Head of caudate nucleus (tissue), 42 donors: ENCODE measurements at places on chromosomes 4 and X.

- no peak for DNase-seq
Observed at GRCh38 chr4:54543088-54543795, 114.5 kb upstream of the KIT start.

DNA sequence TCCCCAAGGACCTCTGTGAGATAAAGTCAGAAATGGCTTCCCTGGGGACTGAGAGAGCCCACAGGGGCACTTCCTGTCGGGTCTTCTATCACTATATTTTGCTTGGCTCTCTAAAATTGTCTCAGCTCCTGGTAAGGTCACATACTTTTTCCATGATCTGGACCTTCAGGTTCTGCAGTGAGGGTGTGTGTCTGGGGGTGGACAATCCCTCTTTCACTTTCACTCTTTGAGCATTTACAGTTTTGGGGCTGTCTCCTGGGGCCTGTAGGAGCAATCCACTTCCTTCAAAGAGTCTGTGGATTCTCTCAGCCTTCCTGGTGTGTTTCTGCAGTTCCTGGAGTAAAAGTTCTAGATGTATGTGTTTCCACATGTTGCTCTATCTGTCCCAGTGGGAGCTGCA lies 335.7 kb downstream of the FSTL5 start:
- no peak for DNase-seq

GRCh38 chr4:140309124-140309870 lies 64.1 kb upstream of the SCOC start:
- DNase-seq: no peak

DNA sequence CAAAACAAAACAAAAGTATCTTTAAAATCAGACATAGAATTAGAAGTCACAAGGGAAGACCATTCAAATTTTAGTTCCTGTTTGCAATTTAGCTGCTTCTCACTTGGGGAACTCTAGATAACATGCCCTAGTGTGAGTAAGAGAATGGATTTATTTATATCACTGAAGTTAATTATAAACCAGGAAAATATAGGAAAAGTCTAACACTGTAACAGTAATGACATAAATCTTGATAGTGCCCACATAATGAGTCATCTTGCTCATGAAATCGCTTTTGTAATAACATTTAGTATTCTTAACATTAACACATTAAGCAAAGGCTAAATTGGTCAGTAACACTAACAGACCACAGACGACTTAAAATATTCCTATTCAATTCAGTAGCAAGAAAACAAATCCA lies 710.7 kb downstream of the STPG2 start:
- no peak for DNase-seq

DNA sequence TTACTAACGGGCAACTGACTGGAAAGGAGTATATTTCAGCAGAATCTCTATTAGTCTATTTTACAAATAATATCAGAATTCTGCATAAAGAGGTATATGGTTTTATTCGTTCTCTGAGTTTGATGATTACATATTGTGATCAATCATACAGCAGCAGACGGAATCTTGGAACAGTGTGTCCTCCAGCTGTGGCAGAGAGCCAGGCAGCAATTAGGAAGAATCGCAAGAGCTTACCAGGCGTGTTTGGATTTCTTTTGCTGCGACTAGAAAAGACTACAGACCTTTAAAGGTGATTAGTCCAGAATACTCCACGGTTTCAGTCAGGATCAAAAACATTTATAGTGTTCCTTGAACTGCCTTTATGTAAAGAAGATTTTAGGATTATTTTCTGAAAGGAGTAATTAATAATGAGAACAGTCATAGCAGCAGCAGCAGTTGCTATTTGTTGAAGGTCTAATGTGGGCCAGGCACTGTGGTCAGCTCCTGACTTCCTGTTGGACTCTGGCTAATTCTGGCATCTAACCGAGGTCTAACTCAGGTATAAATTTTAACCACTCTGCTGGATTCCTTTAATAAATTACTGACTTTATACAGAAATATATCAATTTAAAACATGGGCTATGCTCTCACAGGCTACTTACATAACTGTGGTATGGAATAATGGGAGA lies 225.3 kb upstream of the CXorf66 start:
- DNase-seq: no peak

DNA sequence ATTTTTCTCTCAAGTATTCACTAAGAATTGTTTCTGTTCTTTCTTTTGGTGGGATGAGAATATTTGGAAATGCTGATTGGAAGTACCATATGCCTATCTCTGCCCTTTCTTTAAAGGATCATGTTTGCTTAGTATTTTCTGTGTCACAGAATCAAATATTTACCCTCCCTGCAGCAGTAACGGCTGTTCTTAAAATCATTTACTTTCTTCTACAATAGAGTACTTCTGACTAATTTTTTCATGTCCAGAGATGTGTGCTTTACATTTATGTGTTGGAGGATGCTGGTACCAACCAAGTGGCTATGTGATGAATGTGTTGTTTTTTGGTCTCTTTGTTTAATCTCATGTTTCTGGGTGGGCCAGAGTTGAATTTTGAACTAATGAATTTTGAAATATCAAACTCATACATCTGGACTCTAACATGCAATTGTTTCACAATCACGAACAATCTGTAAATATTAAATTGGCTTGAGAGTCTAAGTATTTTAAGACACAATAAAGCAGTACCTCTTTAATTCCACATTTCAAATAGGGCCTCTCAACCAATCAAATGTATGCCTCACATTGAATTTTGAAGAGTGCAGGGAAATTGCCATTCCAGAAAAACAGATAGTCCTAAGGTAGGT lies 59.4 kb upstream of the ARSJ start:
- DNase-seq: no peak

GRCh38 chr4:147590249-147590920 lies 26.8 kb upstream of the TMEM184C start:
- peak; percentile 73 for DNase-seq

- DNase-seq: no peak
Observed at GRCh38 chrX:112731793-112732192, 52.1 kb upstream of the LHFPL1 start.

GRCh38 chr4:87281603-87282002 lies 41.1 kb downstream of the HSD17B13 start:
- DNase-seq: no peak

- peak; percentile 2 for DNase-seq
Observed at GRCh38 chr4:3263053-3263875, 14.3 kb downstream of the MSANTD1 start.

DNA sequence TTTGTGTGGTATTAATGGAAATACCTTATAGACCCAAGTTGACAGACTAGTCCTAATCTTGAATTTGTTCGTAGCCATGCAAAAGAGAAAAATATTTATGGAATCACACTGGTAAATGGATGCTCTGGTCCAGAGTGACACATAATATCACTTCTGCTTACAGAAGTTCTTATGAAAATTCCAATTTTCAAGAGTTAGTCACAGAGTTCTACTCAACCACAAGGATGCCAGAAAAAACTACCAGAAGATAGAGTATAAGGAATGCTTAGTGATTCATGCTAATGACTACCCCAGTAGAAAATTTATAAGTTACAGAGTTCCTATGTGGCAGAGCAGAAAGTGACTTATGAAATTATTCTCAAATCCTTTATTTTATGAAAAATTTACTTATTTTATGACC lies 1384.8 kb downstream of the FAM133A start:
- DNase-seq: no peak

GRCh38 chr4:102474736-102475504 lies 26.2 kb upstream of the NFKB1 start:
- no peak for DNase-seq

GRCh38 chr4:142408003-142408441 lies 438.1 kb downstream of the INPP4B start:
- DNase-seq: no peak

- DNase-seq: no peak
Observed at GRCh38 chr4:20075248-20075871, 176.3 kb upstream of the SLIT2 start.

- DNase-seq: no peak
Observed at GRCh38 chr4:151239608-151240007, 37.4 kb upstream of the PRSS48 start.

- DNase-seq: peak; percentile 31
Observed at GRCh38 chr4:186074189-186074588, 5.2 kb downstream of the TLR3 start.

GRCh38 chr4:53490965-53491622 lies 100.2 kb downstream of the LNX1 start:
- DNase-seq: no peak

GRCh38 chrX:141934059-141934641 lies 30.5 kb downstream of the MAGEC1 start:
- DNase-seq: no peak

DNA sequence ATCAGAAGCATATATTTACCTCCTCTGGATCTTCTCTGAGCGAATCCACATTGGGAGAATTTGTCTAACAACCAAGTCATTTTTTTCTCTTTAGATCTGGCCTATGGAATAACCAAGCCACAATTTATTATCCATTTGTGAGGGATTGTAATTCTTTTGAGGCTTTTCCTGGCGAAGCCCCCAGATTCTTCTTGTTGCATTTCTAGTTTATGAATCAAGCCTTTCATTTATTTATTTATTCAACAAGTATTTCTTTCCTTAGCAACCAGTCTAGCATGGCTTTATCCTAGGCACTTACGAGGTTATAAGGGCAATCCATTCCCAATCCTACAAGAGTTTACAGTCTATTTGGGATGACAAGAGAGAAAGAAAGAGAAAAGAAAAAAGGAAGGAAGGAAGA lies 18.4 kb upstream of the FNIP2 start:
- DNase-seq: no peak

DNA sequence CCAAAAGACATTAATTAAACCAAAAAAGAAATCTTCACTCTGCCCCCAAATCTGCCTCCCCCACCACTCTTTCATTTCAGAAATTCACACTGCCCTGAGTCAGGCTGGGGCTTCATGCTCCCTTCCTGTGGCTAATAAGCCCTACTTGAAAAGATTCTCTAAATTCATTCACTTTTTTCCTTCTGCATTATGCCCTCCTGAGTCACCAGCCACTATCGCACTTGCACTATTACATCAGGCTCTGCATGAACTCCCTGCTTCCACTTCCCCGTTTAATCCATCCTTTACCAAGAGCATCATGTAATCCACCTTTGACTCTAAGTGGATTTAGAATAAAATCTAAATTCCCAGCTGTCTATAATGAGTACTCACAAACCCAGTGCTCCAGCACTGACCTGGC lies 295.4 kb upstream of the KLF3 start:
- no peak for DNase-seq

DNA sequence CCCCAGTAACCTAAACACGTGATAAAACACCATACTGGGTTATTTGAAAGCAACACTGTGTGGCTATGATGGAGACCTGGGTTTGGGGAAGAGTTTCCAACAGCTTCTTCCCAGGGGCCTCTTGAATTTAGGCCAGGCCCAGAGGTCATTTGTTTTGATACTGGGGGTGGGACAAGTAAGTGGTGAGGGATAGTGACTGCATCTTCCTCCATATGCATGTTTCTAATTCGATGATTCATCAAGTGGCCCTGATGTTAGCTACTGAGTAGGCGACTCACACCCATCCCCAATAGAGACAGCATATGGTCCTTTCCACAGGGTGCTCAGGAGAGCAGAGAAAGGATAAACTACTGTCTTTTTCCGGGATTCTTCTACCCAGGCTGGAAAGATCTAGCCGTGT lies 2.7 kb downstream of the NDP start:
- no peak for DNase-seq

- DNase-seq: no peak
Observed at GRCh38 chrX:43741843-43742573, 85.9 kb downstream of the MAOA start.

DNA sequence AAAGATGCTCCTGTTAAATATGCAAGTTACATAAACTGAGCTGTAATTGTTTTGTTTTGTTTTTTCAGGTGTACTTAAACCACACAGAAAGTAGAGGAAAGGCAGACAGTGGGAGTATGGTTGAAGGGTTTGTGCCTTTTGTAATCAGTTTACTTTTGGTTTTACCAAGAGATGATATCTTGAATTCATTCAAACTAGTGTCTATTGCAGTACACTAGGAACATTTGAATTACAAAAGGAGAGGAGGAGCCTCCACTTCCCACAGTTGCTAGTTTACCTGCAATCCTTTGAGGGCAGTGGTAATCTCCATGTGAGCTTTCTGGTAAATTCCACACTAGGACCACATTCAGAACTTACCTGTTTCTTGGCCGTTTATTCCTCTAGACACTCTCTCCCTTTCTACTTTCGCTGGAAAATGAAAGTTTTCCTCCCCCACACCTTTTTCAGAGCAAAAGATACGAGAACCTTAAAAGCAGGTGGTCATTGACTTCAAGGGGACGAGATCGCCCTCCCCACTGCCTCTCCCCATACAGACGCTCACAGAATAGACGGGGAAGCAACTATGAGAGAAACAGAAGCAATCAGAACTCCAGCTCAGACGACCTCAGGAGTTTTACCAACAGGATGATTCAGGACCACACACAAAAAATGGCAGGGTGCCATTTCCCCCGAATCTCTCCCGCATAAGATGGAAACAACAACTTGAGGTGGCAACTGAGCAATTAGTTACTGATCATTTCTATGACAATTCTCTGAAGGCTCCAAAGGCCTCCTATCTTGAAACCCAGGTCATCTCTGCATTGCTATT lies 3.3 kb downstream of the RBM47 start:
- DNase-seq: no peak

DNA sequence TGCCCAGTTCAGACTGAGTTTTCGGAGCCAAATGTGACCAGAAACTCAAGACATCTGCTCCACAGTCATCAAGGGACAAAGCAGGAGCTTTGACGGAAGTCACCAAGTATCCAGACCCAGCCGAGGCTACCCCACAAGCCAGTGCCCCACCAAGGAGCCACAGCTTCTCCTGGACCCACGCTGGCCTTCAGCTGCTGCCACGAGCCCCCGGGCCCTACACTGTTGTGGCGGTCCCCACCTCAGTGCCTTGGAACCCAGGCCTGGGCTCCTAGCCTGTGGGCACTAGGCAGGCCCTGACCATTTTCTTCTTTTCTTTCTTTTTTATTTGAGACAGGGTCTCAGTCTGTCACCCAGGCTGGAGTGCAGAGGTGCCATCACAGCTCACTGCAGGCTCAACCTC lies 82.1 kb upstream of the NKX1-1 start:
- no peak for DNase-seq

- no peak for DNase-seq
Observed at GRCh38 chr4:153189016-153189801, 15.0 kb upstream of the TRIM2 start.

GRCh38 chrX:46321676-46322075 lies 223.5 kb downstream of the ZNF674 start:
- no peak for DNase-seq

- DNase-seq: peak; percentile 5
Observed at GRCh38 chr4:53601251-53601764, 10.0 kb upstream of the LNX1 start.

- no peak for DNase-seq
Observed at GRCh38 chr4:92885632-92886031, 581.9 kb downstream of the GRID2 start.

DNA sequence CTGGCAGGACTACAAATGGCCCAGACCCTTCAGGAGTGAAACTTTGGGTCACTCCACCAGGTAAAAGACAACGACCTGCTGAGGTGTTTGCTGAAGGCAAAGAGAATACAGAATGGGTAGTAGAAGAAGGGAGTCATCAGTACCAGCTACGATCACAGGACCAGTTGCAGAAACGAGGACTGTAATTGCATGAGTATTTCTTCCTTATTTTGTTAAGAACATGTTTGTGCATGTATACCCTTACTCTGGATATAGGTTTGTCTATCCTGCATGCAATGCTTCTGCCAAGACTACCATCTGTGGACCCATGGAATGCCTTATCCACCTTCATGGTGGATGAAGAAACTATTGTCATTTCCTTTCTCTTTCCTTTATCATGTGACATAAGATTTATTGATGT lies 48.1 kb upstream of the BCLAF3 start:
- DNase-seq: no peak
